K562 (cell line): ENCODE measurements at places on chromosomes 1 and 21. TPM values are rescaled to one million over a fixed set of nuclear protein-coding genes. Genes with fewer than 3 reads are reported as not detected.

GRCh38 chr21:43639470-43640353 is 19.6 kb downstream of the HSF2BP start:
- DNase-seq = no peak

DNA sequence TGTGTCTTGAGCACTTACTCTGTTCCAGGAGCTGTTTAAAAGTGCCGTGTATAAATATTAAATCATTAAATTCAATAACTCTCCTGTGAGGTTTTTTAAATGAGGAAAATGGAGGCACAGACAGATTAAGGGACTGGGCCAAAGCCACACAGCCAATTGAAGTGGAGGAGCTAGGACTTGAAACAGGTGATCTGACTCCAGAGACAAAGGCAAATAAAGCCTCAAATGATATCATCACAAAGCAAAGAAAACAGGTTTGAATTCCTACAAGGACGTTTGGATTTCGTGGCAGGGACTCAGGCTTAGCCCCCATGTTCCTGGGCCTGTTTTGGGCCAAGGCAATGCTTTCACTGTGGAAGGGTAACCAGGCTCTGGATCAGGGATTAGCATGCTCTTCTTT is 45.2 kb upstream of the DMBX1 start:
- DNase-seq = no peak

F13B gene
- total RNA-seq = not detected in 2 replicates

DNA sequence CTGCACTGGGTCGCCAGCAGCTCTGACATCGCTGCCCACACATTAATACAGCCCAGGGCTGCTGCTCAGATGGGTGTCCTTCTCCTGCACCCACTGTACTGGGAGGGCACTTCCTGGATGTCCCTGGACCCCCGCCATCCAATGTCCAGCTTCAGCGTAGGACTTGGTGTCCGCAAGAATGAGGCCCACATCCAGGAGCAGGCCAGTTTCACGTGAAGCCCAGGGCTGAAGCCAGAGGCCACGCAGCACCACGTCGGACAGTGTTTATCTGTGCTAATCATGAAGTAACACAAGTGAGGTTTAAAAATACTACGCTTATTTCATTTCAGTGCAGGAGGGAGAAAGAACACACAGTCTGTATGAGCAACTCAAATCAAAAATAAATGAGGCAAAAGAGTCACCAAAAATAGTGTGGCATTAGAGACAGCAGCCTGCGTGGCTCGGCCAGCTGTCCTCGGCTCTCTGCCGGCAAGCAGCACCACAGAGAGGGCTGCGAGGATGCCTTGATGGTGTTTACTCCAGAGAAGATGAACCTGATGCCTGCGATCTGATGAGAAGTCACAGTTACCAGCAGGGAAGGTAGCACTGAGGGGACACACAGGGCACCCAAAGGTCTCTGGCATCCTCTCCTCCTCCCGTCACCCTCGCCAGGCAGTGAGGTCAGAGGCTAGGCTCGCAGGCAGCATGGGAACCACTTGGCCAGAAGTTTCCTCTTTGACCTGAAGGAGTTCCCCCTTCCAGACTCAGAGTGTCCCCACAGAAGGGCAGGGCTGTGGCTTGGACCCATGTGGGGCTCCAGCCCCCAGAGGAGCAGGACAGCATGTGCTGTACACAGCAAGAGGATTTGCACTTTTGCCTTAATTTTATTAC is 22.1 kb upstream of the NPHP4 start:
- DNase-seq = no peak

- DNase-seq = peak; percentile 53
These were observed 30.3 kb downstream of the PTPRC start for GRCh38 chr1:198669023-198669698.

DNA sequence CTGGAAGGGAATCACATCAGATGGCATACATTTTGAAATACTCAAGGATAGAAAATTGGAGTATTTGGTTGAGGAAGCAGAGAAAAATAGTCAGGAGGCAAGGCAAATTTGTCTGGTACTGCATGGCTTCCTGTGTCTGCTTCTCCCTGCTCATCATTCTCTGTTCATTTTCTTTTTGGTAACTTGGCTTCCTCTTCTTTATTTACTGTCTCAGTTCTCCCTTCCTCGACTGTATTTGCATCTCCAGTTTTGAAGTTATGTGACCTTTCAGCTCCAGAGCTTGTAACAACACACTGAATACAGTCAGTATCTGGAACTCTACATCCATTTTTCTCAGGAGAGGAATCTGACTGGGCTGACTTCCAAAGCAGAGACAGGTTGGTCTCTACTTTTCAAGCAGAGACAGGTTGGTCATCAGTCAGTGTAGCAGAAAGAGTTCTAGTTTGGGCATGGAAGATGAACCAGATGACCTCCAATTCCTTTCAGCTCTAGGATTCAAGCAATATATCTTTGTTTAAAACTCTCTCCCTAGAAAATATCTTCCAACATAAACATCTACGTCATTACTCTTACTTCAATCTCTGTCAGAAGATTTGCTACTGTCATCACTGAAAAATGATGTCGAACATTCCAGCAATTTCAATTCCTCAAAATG is 571.2 kb downstream of the ADGRL2 start:
- no peak for DNase-seq

DNA sequence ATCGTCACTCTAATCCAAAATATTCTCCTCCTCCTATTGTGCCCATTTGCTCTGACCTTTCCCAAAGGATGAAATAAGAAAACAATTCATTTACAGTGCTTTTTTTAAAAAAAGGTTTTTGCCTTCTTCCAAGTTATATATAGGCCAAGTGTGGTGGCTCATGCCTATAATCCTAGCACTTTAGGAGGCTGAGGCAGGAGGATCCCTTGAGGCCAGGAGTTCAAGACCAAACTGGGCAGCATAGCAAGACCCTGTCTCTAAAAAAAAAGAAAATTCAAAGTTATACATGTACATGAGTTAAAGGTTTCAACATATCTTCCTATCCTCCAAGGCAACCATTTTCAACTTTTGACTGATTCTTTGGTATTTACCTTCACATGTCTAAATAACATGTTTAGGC is 10.1 kb upstream of the USP1 start:
- DNase-seq = no peak

EPHA10 gene
- 0.02 TPM in 1 of 2 replicates, not detected in the other for total RNA-seq

ACTL8 gene
- total RNA-seq = 2.1 and 2.7 TPM in 2 replicates

GRCh38 chr1:230215031-230215430 is 148.0 kb downstream of the GALNT2 start:
- DNase-seq = peak; percentile 33

DNA sequence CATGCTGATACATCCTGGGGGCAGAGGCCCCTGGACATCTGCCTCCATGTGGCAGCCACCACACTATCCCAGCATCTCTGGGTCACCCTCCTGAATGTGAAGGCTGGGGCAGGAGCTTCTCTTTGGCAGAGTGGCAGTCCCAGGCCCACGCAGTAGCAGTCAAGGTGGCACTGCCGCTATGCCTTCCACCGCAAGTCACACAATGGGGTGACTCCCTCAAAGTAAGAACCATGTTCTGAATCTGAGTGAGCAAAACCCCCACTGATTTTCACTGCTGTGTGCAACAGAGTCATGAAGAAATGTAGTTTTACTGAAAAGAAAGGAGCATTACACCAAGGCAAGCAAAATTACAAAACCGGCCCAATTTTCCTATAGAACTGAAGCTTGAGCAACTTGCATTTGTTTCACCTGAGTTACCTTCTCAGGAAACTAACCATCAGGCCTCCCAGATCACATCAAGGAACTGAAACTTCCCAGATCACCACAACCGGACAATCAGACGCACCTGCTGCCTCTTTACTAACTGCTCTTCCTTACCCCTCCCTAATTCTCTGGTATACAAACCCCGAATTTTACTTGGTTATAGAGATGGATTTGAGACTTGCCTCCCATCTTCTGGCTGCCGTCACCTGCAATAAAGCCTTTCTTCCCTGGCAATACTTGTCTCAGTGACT is 102.6 kb downstream of the PCP4 start:
- no peak for DNase-seq

DNA sequence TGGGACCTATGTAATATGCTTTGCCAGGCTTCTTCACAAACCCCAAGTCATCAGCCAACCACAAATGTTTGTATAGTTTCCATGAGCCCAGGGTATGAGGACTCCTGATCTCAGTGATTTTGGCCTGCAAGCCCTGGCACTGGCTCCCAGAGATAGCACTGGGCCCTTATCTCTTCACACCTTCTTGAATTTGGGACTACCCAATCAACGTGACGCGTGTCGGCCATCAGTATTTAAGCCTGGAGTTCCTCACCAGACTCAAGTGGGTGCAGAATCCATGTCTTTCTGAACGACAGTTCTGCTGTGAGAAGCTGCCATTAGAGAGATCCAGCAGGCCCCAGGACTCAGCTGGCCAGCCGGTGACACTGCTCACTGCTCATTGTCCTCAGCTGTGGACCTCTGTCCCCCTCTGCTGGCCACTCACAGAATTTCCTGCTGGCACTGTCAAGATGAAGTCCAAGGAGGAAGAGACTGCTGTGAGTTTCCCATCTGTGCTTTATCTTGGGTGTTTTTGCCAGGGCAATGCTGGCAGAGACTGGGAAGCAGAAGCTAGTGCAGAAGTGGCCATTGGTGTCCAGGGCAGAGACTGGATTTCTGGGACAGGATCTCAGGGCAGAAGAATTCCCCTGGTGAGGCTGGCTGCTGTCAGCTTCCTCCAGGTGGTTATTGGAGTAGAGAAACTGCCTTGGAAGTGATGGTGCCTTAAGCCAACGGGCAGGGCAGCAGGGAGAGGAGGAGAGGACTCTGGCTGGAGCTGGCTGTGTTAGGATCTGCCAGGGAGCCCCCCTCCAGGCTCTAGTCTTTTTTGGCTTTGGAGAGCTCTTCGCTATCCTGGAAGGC is 28.4 kb downstream of the TMCC2 start:
- DNase-seq = peak; percentile 91

CD244 gene
- total RNA-seq = not detected in 2 replicates

DNA sequence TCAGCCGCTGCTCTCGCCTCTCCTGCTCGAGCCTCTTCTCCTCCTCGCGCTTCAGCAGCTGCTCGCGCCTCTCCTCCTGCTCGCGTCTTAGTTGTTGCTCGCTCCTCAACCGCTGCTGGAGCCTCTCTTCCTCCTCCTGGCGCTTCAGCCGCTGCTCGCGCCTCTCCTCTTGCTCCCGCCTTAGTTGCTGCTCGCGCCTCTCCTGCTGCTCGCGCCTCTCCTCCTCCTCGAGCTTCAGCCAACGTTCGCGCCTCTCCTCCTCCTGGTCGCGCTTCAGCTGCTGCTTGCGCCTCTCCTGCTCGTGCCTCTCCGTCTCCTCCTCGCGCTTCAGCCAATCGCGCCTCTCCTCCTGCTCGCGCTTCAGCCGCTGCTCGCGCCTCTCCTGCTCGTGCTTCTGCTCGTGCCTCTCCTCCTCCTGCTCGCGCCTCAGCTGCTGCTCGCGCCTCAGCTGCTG is 3.7 kb downstream of the TCHH start:
- no peak for DNase-seq

DNALI1 gene
- 0.89 and 2.2 TPM in 2 replicates for total RNA-seq

- DNase-seq = no peak
These were observed 35.4 kb upstream of the SCMH1 start for GRCh38 chr1:41277371-41277975.

GRCh38 chr1:238955934-238956333 is 430.4 kb upstream of the CHRM3 start:
- DNase-seq = no peak

GRCh38 chr1:234639961-234640360 is 30.0 kb upstream of the IRF2BP2 start:
- DNase-seq = no peak

TENT5C gene
- 7.1 and 7.7 TPM in 2 replicates for total RNA-seq

PDPN gene
- 0.11 and 0.25 TPM in 2 replicates for total RNA-seq

DNA sequence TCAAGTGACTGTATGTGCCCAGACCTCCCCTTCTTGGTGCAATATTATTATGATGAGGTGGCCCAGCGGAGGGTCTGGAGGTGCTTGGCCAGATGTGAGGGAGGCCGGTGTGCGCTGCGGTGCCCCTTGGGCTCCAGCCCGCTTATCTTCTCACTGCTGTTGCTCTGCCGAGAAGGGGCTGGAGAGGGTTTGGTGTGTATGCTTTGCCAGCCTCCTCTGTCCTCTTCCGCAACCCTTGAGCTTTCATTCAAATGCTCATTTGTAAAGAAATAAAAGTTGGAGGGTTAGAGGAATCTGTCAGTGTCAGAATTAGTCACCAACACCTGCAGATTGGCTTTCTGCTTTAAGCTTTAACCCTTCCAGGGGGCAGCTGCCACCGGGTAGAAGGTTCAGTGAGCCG is 19.7 kb downstream of the RNF220 start:
- DNase-seq = no peak

TNFRSF4 gene
- 0.44 and 0.47 TPM in 2 replicates for total RNA-seq

GRCh38 chr1:39016604-39017171 is 9.5 kb upstream of the NDUFS5 start:
- no peak for DNase-seq

CCDC27 gene
- total RNA-seq = not detected in 2 replicates

GRCh38 chr1:208080396-208081286 is 163.5 kb downstream of the PLXNA2 start:
- DNase-seq = no peak

GBP6 gene
- total RNA-seq = not detected in 2 replicates

GRCh38 chr1:55375617-55376258 is 160.6 kb upstream of the USP24 start:
- peak; percentile 55 for DNase-seq

SLAMF1 gene
- 0.11 and 0.22 TPM in 2 replicates for total RNA-seq

DNA sequence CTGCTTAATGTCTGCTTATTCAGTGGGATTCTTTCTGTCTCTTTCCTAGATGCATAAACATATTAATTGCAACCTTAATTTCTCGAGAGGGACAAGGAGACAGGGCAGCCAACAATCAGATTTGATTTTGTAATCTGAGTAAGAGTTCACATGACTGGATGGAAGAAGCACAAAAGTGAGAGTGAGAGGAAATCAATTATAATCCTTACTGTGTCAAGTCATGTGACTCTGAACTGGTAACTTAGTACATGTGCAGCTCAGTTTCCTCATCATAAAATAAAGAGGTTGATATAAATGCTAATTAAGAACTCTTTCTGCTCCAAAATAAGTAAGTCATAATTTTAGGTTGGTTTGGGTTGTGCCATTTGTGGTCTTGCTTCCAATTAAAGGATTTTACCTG is 439.5 kb downstream of the AMY1C start:
- no peak for DNase-seq
